H1 (cell line): ENCODE measurements at places on chromosomes 1 and 21. TPM values are rescaled to one million over a fixed set of nuclear protein-coding genes. Genes with fewer than 3 reads are reported as not detected.

The ZNF593OS gene
- not detected in 2 replicates for total RNA-seq

- DNase-seq, result no peak
- H3K4me3 ChIP-seq, result peak overlapping the region; percentile 78
- peaks cover 2% of the 10 kb centered on the region for H3K4me1 ChIP-seq
- H3K27ac ChIP-seq, result no peak overlapping the region
- H3K27me3 ChIP-seq, result peaks cover 25% of the 10 kb centered on the region
Observed at GRCh38 chr1:161725908-161726472, 4.6 kb downstream of the FCRLB start.

DNA sequence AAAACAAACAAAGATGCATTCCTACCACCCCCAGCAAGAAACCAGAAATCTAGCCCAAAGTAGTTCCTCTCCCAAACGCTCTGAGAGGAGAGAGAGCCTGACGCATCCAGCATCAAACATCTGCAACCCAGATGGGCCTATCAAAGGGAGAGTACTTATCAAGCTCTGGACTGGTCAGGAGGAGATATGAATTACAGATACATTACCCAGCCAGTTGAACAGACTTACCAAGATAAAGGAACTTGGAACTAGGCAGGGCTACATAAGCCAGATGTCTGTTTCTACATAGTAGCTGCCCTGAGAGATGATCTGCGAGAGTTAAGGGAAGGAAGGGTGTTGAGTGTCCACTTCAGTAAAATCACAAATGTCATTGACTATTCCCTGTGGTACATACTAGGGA, 138.4 kb downstream of the PAPPA2 start:
- no peaks in the 10 kb centered on the region for H3K27me3 ChIP-seq
- H3K4me3 ChIP-seq, result no peak overlapping the region
- DNase-seq, result no peak

- H3K36me3 ChIP-seq, result no peaks in the 10 kb centered on the region
- H3K4me1 ChIP-seq, result no peaks in the 10 kb centered on the region
- no peak for DNase-seq
- H3K27me3 ChIP-seq, result no peaks in the 10 kb centered on the region
- H3K4me3 ChIP-seq, result no peak overlapping the region
Observed at GRCh38 chr1:14826172-14826636, 227.7 kb downstream of the KAZN start.

GRCh38 chr1:239243006-239243405, 143.4 kb upstream of the CHRM3 start:
- H3K4me3 ChIP-seq, result no peak overlapping the region
- H3K4me1 ChIP-seq, result peaks cover 2% of the 10 kb centered on the region; the same call in 1 of the 2 replicates
- no peaks in the 10 kb centered on the region for H3K36me3 ChIP-seq
- DNase-seq, result no peak
- H3K27me3 ChIP-seq, result no peaks in the 10 kb centered on the region

DNA sequence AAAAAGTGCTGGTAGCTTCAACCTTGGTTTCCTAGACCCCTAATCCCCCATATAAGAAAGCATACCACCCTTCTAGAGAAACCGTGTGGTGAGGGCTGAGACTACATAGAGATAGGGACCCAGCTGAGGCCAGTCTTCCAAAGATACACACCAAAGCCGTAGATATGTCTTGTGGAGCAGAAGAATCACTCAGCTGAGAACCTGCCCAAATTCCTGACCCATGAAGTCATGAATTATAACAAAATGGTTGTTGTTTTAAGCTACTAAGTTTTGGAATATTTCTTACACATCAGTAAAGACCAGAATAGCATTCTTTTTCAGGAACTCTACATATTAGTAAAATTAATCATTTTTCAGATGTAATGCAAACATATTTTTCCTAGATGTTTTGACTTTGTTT, 3.3 kb upstream of the SNRPE start:
- no peaks in the 10 kb centered on the region for H3K27me3 ChIP-seq
- DNase-seq, result no peak
- H3K36me3 ChIP-seq, result peaks cover 3% of the 10 kb centered on the region; the same call in 1 of the 2 replicates
